Mesangial cell (primary cell): ENCODE measurements at places on chromosomes 6 and 20. TPM values are rescaled to one million over a fixed set of nuclear protein-coding genes. Genes with fewer than 3 reads are reported as not detected.

MACROD2 gene
- 0.49 and 1.4 TPM in 2 replicates for total RNA-seq

LGSN gene
- not detected in 2 replicates for total RNA-seq

GSTA4 gene
- total RNA-seq: 13.4 and 29.3 TPM in 2 replicates

CRISP2 gene
- total RNA-seq: under 0.01 and 0.16 TPM in 2 replicates

WASF1 gene
- total RNA-seq: 9.5 and 18.6 TPM in 2 replicates

LY6G6C gene
- not detected in 2 replicates for total RNA-seq

SMPDL3A gene
- total RNA-seq: 7.0 and 7.4 TPM in 2 replicates

SRF gene
- 40.3 and 44.2 TPM in 2 replicates for total RNA-seq

KCNB1 gene
- not detected in 2 replicates for total RNA-seq

SNRPB gene
- 339 and 796 TPM in 2 replicates for total RNA-seq

XKR7 gene
- not detected in 2 replicates for total RNA-seq
